CD14-positive monocyte (primary cell): ENCODE measurements at places on chromosomes 1 and 21. TPM values are rescaled to one million over a fixed set of nuclear protein-coding genes. Genes with fewer than 3 reads are reported as not detected.

DNA sequence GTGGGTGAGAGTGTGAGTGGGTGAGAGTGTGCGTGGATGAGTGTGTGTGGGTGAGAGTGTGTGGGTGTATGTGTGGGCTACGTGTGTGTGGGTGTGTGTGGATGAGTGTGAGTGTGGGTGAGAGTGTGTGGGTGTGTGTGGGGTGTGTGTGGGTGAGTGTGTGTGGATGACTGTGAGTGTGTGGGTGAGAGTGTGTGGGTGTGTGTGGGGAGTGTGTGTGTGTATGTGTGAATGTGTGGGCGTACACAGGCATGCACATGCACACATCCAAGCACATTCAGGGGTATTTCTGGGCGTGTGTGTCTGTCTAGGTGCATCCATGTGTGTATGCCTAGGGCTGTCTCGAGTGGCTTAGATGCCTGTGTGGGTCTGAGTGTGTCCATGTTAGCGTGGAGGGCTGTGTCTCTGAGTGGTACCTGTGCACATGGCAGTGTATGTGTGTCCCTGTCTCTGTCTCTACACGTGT lies 14.0 kb downstream of the SDC3 start:
- no peaks in the 10 kb centered on the region for H3K36me3 ChIP-seq
- no peak overlapping the region for H3K27ac ChIP-seq
- H3K4me3 ChIP-seq, result no peak overlapping the region
- peaks cover 20% of the 10 kb centered on the region for H3K4me1 ChIP-seq

DNA sequence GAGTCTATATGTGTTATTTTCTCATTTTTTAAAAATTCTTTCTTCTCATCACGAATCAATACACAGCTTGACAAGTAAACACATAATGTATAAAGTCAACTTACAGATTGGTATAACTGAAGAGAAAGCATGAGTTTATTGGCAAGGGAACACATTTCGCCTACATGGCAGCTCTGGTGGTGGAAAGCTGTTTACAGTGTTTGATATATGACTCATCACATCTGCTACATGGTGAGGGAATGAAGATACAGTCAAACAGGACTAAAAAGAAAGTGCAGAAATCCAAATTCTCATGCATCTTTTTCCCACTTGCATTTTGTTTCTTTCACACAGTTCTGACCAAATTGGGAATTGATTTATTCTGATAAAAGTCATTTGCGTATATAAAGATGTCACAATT lies 122.2 kb upstream of the ADGRL4 start:
- no peaks in the 10 kb centered on the region for H3K27me3 ChIP-seq
- no peak overlapping the region for H3K4me3 ChIP-seq

DNA sequence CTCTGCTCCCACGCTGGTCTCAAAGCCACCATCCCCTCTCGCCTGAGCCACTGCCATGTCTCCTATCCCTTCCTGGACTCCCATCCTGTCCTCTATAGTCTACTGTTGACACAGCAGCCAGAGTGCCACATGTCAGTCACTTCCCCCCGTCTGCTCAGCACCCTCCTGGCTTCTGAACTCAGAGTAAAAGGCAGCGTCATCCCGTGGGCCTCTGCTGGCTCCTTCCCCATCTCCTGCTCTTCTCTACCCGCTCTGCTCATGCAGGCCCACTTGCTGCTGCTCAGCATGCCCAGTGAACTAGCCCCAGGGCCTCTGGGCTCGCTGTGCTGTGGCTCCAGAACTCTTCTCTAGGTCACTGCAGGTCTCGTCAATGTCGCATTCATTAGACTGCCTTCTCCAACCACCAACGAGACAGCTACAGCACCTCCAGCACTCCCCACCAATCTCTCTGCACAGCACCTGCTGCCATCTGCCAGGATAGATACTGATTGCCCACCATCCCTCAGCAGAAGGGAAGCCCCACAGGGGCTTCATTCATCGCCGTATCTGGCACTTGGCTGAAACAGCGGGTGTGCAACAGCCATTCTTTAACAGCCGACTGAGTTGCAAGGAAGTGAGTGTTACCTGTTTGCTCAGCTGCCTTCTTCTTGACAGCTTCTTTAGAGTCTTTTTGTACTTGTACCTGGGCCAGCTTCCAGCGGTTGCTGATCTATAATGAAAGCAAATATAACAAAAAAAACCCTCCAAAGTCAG lies 11.8 kb upstream of the SRM start:
- no peak overlapping the region for H3K4me3 ChIP-seq
- peaks cover 92% of the 10 kb centered on the region for H3K36me3 ChIP-seq
- H3K27me3 ChIP-seq, result no peaks in the 10 kb centered on the region
- DNase-seq, result no peak
- H3K4me1 ChIP-seq, result no peaks in the 10 kb centered on the region
- no peak overlapping the region for H3K27ac ChIP-seq

DNA sequence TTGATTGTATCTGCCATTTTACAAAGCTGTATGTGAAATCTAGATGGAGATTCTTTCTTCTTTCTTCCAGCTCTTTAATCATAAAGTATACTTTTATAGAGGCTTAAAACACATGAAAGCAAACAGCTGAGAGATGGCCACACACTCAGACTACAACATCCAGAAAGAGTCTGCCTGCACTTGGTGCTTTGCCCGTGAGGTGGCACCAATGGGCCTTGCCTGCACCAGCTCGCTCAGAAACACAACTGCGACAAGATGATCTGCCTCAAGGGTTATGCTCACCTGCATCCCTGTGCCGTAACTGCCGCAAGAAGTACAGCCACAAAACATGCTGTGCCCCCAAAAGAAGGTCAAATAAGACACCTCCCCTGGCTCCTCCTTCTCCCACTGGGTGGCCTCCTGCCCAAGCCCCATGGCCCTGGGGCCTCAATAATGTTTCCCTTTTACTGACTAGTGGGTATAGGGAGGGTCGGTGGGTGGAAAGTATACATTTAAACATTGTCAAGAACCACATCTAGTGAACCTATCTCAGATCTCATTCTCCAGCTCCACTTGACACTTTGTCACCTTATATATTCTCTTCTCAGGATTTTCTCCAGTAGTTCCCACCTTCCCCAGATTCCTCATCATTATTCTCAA lies 66.7 kb upstream of the ANGPTL3 start:
- H3K27me3 ChIP-seq, result no peaks in the 10 kb centered on the region
- H3K4me1 ChIP-seq, result no peaks in the 10 kb centered on the region
- H3K27ac ChIP-seq, result no peak overlapping the region
- no peak for DNase-seq
- peaks cover 9% of the 10 kb centered on the region for H3K36me3 ChIP-seq
- H3K4me3 ChIP-seq, result no peak overlapping the region

- H3K27me3 ChIP-seq, result no peaks in the 10 kb centered on the region
- H3K4me1 ChIP-seq, result peaks cover 83% of the 10 kb centered on the region
- peaks cover 6% of the 10 kb centered on the region for H3K36me3 ChIP-seq
- DNase-seq, result no peak
These were observed 25.1 kb downstream of the RRP1 start for GRCh38 chr21:43814215-43815106.

GRCh38 chr1:39900662-39901463 lies 854 bp downstream of the MYCL start:
- H3K36me3 ChIP-seq, result peaks cover 25% of the 10 kb centered on the region
- DNase-seq, result no peak
- H3K4me1 ChIP-seq, result peaks cover 80% of the 10 kb centered on the region
- no peaks in the 10 kb centered on the region for H3K27me3 ChIP-seq
- H3K27ac ChIP-seq, result peak overlapping the region; percentile 50

DNA sequence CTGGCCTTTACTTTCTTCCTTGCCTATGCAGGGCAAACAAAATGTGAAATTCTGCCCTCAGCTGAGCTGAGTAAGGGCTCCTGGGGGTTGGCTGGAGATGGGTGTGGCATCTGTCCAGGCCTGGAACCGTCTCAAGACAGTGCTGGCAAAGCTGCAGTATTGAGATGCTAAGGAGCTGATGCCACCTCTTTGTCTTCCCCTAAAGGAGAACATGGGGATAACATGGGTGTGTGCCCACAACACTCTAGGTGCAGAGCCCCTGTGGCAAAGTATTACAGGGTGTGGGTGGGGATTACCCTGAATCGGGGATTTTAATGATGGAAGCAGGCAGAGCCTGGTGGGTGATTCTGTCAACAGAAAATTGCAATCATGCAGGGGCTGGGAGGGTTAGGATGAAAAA lies 2.5 kb upstream of the ST3GAL3 start:
- H3K27me3 ChIP-seq, result no peaks in the 10 kb centered on the region
- peaks cover 24% of the 10 kb centered on the region for H3K4me1 ChIP-seq
- H3K36me3 ChIP-seq, result peaks cover 52% of the 10 kb centered on the region
- DNase-seq, result no peak
- no peak overlapping the region for H3K4me3 ChIP-seq
- H3K27ac ChIP-seq, result no peak overlapping the region

- H3K4me3 ChIP-seq, result no peak overlapping the region
- H3K27ac ChIP-seq, result no peak overlapping the region
- H3K27me3 ChIP-seq, result peaks cover 7% of the 10 kb centered on the region
- no peak for DNase-seq
- H3K4me1 ChIP-seq, result no peaks in the 10 kb centered on the region
These were observed 19.3 kb upstream of the HEATR1 start for GRCh38 chr1:236623371-236624166.

DNA sequence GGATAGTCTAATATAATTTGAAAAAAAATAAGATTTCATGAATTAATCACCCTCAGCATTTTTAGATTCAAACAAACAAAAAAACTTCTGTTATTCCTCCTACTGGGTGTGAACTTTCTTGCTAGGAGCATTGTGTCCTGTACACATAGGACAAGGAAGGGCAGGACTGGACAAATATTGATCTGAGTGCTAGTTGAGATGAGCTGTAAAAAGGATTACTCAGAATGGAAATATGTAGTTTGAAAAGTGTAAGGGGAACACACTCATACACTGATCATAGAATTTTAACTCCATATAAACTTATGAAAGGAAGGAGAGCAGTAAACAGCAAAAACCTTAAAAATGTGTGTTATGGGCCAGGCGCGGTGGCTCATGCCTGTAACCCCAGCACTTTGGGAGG lies 156.5 kb upstream of the ZNF648 start:
- H3K36me3 ChIP-seq, result no peaks in the 10 kb centered on the region
- DNase-seq, result no peak
- H3K27ac ChIP-seq, result no peak overlapping the region
- H3K27me3 ChIP-seq, result no peaks in the 10 kb centered on the region
- no peak overlapping the region for H3K4me3 ChIP-seq

DNA sequence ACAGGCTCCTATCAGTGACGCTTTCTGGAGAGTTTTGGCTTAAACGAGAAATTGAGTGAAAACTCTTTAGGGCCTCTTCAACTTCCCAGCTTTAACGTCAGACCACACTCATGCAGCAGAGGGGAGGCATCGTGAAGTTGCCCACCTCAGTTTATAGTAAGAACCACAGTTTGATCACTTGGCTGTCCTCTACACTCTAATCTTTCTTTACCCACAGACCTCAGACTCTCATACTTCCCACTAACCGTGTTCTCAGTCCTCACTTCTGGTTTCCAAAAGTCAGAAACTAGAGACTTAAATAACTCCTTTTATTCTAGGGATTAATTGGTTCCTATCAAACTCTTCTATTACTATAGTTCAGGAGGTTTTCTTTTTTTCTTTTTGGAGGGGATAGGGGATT lies 302.2 kb downstream of the NTNG1 start:
- no peaks in the 10 kb centered on the region for H3K36me3 ChIP-seq
- H3K4me1 ChIP-seq, result no peaks in the 10 kb centered on the region
- no peaks in the 10 kb centered on the region for H3K27me3 ChIP-seq
- H3K27ac ChIP-seq, result no peak overlapping the region

DNA sequence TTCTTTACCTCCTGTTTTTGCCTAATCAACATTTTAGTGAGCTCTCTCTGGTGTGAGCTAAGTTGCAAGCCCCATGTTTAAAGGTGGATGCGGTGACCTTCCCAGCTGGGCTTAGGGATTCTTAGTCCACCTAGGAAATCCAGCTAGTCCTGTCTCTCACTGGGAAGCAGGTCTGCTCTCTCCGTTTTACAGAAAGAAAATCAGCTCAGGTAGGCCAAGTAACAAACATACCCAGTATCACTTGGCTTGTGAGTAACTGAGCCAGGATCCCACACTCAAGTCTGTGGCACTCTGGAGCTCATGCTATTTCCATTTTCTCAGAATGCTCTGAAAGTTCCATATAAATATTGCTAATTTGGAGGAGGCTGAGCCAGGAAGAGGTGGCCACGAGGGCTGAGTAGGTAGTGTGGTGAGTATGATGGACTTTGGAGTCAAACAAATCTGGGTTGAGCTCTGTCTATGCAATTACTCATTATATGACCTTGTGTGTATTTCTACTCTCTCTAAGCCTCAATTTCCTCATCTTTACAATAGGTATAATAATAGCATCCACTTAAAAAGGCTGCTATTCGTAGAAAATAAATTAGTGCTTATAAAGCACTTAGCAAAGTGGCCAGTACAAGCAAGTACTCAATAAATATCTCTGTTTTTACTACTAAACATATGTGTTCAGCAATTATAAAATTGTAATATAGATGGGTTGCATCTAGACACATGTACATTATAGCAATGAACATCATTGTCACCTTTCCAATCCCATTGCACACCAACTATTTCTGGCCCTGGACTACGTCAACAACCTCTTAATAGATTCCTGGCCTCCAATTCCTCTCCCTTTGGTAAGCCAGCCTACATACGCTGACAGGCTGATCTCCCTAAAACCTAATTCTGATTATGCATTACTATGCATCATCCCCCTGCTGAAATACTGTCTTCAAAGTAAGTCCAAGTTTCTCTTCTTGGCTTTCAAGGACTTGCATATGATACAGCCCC lies 32.7 kb upstream of the DHCR24 start:
- H3K27ac ChIP-seq, result no peak overlapping the region
- H3K36me3 ChIP-seq, result no peaks in the 10 kb centered on the region
- no peak for DNase-seq
- H3K27me3 ChIP-seq, result no peaks in the 10 kb centered on the region
- H3K4me3 ChIP-seq, result no peak overlapping the region

DNA sequence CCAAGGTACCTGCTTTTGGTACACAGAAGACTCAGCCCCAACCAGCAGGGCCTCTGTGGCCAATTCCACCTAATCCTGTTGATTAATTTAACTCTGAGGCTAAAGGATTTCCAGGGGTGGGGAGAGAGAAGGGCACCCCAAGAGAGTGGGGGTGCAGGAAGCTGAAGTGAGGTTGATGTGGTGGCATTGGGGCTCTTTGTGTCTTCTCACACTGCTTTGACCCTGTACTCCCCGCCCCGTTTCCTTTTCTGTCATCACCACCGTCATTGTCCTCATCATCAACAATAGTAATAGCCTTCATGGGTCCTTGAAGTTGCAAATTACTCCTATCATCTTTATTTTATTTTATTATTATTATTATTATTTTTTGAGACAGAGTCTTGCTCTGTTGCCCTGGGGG lies 55.9 kb downstream of the PAX7 start:
- H3K4me1 ChIP-seq, result no peaks in the 10 kb centered on the region
- no peak overlapping the region for H3K27ac ChIP-seq
- H3K36me3 ChIP-seq, result no peaks in the 10 kb centered on the region
- no peak overlapping the region for H3K4me3 ChIP-seq
- no peak for DNase-seq

DNA sequence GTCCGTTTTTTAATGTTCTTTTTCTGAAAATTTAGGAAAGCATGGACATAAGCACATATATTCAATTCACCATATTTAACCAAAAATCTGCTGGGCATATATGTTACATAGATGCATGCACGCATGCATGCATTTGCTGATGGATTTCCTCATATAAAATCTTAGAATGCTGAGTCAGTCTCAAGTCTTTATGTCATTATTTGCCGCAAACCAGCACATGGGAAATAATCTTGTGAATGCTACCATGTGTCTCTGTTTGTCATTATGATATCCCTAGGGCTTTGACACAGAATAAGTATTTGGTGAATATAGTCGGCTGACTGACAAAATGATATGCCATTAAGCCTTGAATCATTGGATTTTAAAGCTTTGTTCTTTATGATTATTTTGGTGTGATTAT lies 776.5 kb downstream of the KCNT2 start:
- no peak for DNase-seq
- no peak overlapping the region for H3K27ac ChIP-seq
- H3K27me3 ChIP-seq, result no peaks in the 10 kb centered on the region
- no peaks in the 10 kb centered on the region for H3K4me1 ChIP-seq
- H3K4me3 ChIP-seq, result no peak overlapping the region
- no peaks in the 10 kb centered on the region for H3K36me3 ChIP-seq

ZNF648 gene
- not detected for polyA plus RNA-seq

PPM1J gene
- 0.41 and 0.69 TPM in 2 replicates for polyA plus RNA-seq

USP33 gene
- 43.8 TPM for polyA plus RNA-seq

SLAMF7 gene
- polyA plus RNA-seq, result 11.3 and 15.4 TPM in 2 replicates
